ENCODE measurements at places on chromosomes 6 and 20.

DNA sequence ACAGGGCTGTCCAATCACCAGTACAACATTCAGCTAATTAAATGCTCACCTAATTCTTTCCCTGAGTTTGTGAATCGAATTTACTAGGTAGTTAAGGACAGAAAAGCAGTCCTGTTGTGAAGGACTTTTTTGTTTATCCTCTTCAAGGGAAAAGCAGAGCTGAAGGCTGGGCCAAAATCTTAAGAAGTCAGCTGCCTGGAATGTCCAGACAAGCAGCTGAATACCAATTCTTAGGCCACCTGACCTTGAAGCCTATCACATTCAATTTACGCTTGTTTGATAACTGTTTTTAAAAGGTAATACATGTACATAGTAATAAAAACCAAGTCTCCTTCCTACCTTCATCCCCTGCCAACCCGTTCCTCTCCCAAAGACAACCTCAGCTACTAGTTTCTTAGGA lies 56.4 kb downstream of the UQCC1 start:
- no peak for DNase-seq

GRCh38 chr6:73367761-73368355 lies 1.8 kb downstream of the OOEP start:
- DNase-seq = peak; percentile 71

DNA sequence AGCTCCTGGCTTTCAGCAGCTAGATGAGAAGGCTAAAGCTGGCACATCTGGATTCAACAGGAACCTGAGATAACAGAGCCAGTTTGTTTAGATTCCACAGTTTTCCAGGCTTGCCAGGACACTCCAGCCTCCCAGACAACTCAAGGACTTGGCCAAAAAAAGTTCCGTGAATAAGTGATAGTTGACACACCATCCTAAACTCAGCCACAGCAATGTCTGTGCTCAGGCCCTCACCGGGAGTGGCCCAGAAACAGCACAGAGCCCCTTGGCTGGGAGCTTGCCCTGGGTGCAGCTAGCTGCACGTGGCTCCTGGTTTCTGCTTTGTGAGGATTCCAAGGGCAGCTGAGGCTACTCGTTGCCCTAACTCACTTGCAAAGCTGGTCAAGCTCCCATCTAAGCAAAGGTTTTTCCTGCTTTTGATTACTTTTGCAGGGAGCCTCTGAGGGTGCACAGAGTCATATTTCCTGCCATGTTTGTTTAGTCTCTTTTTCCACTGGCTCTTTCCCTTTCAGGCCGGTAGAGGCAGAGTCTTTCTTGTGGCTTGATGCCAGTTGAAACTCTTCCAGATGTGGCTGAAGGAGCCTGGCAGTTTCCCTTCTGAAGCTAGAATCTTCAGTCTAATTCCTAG lies 118.3 kb upstream of the ECI2 start:
- no peak for DNase-seq

DNA sequence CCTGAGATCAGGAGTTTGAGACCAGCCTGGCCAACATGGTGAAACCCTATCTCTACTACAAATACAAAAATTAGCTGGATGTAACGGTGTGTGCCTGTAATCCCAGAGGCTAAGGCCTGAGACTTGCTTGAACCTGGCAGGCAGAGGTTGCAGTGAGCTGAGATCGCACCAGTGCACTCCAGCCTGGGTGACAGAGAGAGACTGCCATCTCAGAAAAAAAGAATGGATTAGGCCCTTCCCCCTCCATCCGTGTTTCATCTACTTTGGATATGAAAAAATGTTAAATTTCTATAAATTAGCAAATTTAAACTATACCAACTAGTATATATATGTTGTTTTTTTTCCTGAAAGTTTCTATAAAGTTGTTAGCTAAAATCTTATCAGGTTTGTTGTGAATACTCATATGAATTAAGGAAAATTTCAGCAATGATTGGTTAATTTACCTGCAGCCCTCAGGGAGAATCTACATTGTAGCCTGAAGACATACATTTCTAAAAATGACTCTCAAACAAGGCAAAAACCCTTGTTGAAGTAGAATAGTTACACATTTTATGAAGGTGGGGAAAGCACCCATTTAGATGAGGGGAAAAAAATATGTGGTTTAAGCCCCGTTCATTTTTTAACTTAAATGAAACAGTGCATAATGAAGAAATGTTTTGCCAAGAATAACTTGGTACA lies 120.9 kb downstream of the TIAM2 start:
- no peak for DNase-seq

GRCh38 chr6:37618916-37619590 lies 78.6 kb downstream of the MDGA1 start:
- DNase-seq = no peak

DNA sequence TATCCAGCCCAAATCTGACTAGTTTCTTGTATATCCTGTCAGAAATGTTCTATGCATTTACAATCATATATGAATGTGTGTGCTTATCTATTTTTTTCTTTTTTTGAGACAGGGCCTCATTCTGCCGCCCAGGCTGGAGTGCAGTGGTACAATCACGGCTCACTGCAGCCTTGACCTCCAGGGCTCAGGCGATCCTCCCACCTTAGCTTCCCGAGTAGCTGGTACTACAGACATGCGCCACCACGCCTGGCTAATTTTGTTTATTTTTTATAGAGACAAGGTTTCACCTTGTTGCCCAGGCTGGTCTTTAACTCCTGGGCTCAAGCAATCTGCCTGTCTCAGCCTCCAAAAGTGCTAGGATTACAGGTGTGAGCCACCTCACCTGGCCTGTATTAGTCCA lies 3.0 kb upstream of the RAB44 start:
- no peak for DNase-seq

DNA sequence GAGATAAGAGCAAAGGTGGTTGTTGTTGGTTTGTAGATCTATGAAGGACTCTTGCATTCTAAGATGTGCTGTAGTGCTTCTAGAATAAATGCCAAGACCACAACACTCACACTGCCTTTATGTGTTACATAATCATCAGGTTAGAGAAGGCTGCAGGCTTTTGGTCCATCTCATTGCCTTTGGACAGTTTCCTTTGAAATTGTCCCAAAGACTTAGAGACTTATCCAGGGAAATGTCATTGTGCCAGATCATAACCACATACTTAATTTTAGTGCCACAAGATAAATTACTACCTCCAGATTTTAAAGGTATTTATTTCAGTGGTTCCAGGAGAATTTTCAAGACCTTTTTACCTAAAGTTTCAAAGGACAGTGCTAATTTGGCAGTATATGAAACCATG lies 666.6 kb upstream of the CITED2 start:
- DNase-seq = no peak

DNA sequence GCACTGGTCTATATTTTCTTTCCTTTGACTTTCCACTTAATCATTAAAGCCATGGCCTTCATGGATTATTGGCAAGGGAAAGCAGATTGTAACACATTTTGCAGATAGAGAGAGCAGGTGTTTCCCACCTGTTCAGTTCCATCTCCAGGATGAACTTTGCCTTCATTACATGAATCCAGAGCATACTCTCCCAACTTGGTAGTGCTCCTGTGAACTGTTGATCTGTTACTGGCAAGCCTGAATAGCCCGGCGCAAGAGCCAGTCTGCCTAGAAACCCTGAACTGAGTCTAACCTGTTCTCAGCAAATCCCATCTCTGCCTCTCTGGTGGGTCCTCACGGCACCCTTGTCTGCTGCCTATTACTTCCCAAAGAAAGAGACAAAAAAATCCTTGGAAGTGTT lies 210.3 kb downstream of the PLCB1 start:
- no peak for DNase-seq

DNA sequence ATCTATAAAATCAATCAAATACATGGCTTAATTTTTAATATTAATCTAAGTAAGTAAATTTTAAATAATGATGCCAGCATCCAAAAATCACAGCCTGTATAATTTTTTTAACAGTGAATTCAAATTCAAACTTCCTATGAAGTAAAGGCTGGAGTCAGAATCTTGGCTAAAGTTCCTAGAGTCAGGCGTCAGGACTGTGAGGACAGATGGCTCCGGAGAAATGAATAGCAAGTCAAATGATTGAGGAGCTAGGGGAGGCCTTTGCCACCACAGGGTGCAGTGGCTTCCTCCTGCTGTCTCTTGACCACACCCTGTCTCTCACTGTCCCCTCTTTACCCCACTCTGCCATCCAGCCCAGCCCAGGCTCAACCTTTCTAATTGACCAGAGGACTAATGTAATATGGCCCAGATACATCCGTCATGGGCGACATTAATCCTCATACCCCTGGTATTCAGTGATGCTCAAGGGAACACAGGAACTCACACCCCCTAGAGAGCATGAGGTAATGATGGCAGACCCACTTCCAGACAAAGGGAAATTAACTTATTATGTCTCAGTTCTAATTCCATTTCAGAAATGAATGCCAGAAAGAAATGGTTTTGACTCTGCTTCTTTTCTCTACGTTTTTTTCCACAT lies 53.4 kb downstream of the OPRM1 start:
- peak; percentile 31 for DNase-seq

DNA sequence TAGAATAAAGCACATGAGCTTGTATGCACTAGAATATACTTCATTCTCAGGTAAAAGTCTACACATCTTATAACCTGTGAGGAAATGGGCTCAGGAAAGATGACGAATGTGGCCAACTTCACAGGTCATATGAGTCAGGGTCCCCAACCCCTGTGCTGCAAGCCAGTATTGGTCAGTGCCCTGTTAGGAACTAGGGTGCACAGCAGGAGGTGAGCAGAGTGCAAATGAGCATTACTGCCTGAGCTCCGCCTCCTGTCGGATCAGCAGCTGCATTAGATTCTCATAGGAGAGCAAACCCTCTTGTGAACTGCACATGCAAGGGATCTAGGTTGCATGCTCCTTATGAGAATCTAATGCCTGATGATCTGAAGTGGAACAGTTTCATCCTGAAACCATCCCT lies 182.3 kb downstream of the TRDN start:
- DNase-seq = no peak

- DNase-seq = no peak
Observed at GRCh38 chr6:166955865-166956443, 396 bp downstream of the RNASET2 start.

DNA sequence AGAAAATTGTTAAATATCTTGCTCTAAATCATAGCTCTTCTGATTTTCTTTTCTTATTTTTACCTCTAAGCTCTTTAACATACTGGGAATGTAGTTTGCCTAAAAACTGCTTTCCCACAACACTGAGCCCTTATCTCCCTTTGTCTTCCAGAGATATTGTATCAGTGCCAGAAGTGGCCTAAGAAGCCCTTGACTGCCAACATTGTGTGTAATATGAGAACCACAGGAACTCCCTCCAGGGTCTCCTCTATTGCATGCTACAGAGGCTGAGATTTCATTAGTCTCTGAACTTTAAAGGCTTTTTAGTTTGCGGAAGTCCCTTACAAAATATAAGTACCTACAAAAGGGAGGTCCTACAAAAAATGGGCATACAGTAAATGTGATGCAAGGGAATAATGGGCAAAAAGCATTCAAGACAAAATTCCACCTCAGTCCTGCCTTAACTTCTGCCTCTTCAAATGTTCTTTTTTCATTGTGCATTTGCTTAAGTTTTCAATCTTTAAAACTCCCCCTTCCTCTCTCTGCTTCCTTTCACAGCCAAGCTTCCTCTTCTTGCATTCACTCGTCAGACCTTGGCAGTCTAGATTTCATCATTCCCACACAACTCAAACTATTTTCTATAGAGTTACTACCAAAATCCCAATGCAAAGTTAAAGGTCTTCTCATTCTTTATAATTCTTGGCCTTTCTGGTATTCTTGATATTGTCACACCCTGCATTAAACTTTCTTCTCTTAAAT lies 76.5 kb downstream of the ADGRG6 start:
- DNase-seq = no peak

GRCh38 chr6:5786321-5786968 lies 220.3 kb downstream of the NRN1 start:
- DNase-seq = no peak

DNA sequence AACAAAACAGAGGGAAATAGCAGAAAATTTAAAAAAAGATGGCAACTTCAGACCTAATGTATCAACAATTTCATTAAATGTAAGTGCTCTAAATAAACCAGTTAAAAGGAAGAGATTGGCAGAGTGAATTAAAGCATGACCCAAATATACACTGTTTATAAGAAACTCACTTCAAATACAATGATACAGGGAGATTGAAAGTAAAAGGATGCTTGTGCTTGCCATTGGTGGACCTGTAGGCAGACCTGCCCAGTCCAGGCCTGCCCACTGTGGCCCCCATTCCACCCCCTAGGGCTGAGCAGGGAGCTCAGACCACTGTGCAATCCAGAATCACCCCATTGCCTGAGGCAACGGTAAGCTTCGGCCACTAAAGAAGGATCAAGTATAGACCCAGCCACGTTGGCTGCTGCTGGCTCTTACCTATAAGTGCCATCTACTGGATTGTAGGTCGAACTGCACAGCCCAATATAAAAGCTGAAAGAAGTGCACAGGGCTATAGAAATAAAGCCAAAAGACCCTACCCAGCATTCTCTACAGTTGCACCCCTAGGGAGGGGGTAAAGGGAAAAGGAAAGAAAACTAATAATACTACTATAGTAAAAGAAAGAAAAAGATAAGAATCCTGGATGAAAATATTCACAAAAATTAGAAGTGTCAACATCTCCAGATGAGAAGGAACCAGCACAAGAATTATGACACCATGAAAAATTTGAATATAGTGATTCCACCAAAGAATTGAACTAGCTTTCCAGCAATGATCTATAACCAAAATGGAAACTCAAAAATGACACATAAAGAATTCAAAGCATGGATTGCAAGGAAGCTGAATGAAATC lies 36.1 kb downstream of the PSMB1 start:
- DNase-seq = peak; percentile 76

DNA sequence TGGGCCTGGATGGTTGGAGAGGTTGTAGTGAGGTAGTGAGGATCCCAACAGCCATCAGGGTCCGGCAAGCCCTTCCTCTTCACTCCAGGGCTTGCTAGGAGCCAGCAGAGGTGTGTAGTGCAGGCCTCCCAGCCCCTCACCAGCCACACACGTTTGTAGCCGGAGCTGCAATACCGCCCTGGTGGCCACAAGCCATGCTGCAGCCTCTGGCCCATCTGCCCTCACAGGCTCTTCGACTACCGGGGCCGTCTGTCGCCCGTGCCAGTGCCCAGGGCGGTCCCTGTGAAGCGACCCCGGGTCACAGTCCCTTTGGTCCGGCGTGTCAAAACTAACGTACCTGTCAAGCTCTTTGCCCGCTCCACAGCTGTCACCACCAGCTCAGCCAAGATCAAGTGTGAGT lies 36.4 kb downstream of the EIF2S2 start:
- no peak for DNase-seq

GRCh38 chr20:6665621-6666355 lies 101.7 kb upstream of the BMP2 start:
- DNase-seq = no peak

DNA sequence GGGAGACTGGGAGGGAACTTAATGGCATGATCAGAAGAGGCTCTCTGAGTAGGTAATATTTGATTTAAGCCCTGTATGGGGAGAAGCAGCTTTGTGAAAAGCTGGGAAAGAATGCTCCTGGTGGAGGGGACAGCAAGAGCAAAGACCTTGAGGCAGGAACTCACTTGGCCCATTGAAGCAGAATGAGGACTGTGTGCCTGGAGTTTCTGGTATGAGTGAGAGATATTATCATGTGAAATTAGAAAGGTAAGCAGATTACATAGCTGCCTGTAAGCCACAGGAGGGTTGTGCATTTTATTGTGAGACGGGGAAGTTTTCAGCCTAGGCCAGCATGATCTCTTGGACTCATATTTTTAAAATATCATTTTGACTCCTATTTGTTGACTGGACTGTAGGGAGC lies 502.1 kb downstream of the DHX35 start:
- DNase-seq = no peak

All from WERI-Rb-1 (cell line).